ENCODE measurements at places on chromosomes 12 and 14.

GRCh38 chr14:33486332-33486890 lies 464.5 kb downstream of the EGLN3 start:
- DNase-seq, result no peak

GRCh38 chr14:55373784-55374705 lies 37.6 kb downstream of the ATG14 start:
- DNase-seq, result no peak

GRCh38 chr12:89281539-89281867 lies 70.8 kb downstream of the DUSP6 start:
- DNase-seq, result no peak

- no peak for DNase-seq
Measured at GRCh38 chr12:105343836-105344235, 13.3 kb downstream of the C12orf75 start.

DNA sequence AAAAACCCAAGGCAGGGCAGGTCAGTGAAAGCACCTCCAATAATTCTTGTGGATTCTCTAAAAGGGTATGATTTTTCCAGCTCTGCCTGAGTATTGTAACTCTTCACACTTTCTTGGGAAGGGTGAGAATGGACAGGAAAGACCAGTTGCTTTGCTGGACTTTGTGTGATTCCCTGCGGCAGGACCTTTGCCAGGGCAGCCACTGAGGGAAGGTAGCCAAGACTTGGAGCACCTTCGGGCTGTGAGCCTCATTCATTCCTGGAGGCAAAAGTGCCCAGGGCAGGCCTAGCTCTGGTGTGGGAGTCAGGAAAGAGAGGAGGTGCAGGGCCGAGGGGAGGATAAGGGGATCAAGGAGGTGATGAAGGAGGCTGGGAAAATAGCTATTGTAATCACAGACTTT lies 80.2 kb downstream of the VCPKMT start:
- no peak for DNase-seq

GRCh38 chr12:130689408-130690405 lies 26.4 kb downstream of the RIMBP2 start:
- DNase-seq, result no peak

- no peak for DNase-seq
Measured at GRCh38 chr12:7832059-7832696, 40.5 kb downstream of the SLC2A14 start.

DNA sequence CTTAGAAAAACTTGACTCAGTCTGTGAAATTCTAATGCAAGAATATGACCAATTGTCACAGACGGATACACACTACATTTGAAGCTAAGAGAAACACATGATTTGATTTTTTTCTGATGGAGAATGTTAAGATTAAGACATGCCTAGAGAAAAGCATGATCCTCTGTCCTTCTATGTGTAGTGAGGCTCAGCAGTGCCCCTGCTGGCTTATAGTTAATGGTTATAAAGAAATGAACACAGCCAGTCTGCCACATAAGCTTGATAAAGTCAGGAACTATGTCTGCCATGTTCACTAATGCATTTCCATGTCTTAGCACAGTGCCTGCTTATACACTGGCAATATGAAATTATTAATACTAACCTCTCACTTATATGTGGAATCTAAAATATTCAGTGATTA lies 168.1 kb upstream of the DAAM1 start:
- no peak for DNase-seq
